Skin of body (tissue), 3 donors: ENCODE measurements at places on chromosomes 3 and 15. TPM values are rescaled to one million over a fixed set of nuclear protein-coding genes. Genes with fewer than 3 reads are reported as not detected.

Gene PRC1
- 54.9 TPM for total RNA-seq

Gene TF
- total RNA-seq: 43.0 TPM

Gene ALS2CL
- total RNA-seq: 21.0 TPM

Gene PLSCR5
- not detected for total RNA-seq

Gene CHRM5
- total RNA-seq: not detected

Gene EXD1
- total RNA-seq: not detected

Gene NOX5
- total RNA-seq: 0.39 TPM

Gene SEMA4B
- total RNA-seq: 38.7 TPM

Gene IL5RA
- 0.79 TPM for total RNA-seq

Gene PPCDC
- 10.8 TPM for total RNA-seq

Gene CRELD1
- 25.8 TPM for total RNA-seq

Gene CHRNA5
- 0.39 TPM for total RNA-seq

Gene ZNF80
- total RNA-seq: not detected

Gene COL6A5
- 0.30 TPM for total RNA-seq

Gene TIGIT
- 0.59 TPM for total RNA-seq

Gene CADM2
- 2.5 TPM for total RNA-seq

Gene RAD51
- total RNA-seq: 3.7 TPM

Gene SLCO3A1
- 10.6 TPM for total RNA-seq

Gene DNASE1L3
- 4.1 TPM for total RNA-seq

Gene ANKRD63
- not detected for total RNA-seq
